ENCODE measurements at places on chromosomes 6 and 20. TPM values are rescaled to one million over a fixed set of nuclear protein-coding genes. Genes with fewer than 3 reads are reported as not detected.

ADGRB3 gene
- total RNA-seq = 158 TPM

ZC2HC1B gene
- total RNA-seq = not detected

OOEP gene
- not detected for total RNA-seq

FILIP1 gene
- 2.9 TPM for total RNA-seq

SIRPD gene
- not detected for total RNA-seq

SAMD5 gene
- 11.8 TPM for total RNA-seq

CDC25B gene
- total RNA-seq = 6.1 TPM
